Endothelial cell of umbilical vein (primary cell): ENCODE measurements at places on chromosomes 5 and 9. TPM values are rescaled to one million over a fixed set of nuclear protein-coding genes. Genes with fewer than 3 reads are reported as not detected.

Gene SPINK7
- not detected in 2 replicates for total RNA-seq

Gene BTNL8
- total RNA-seq = not detected in 2 replicates

Gene NFIL3
- 9.7 and 10.5 TPM in 2 replicates for total RNA-seq

DNA sequence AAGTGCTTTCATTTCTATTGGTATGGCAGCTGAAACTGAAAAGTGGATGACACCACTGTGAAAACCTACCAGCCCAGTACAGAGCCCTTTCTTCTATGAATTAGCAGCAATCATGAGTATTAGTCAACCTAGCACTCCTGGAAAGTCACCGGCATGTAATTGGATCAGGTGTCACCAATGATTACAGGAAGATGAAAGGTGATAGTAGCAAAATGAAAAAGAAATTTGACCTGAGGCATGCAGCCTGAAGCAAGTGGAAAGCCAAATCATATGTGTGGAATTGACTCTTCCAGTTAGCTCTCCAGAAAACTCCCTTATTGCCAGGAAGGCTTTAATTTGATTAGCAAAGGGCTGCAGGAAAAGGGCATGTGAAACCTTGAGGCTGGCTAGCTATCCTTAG is 81.2 kb upstream of the NAA35 start:
- H3K4me1 ChIP-seq = no peaks in the 10 kb centered on the region
- H3K36me3 ChIP-seq = no peaks in the 10 kb centered on the region
- H3K27ac ChIP-seq = no peak overlapping the region
- no peaks in the 10 kb centered on the region for H3K27me3 ChIP-seq

Gene RANBP6
- 20.9 and 21.9 TPM in 2 replicates for total RNA-seq
